Purkinje cell (primary cell): ENCODE measurements at places on chromosomes 1 and 21. TPM values are rescaled to one million over a fixed set of nuclear protein-coding genes. Genes with fewer than 3 reads are reported as not detected.

Gene ALPL
- 0.16 TPM in 1 of 2 replicates, not detected in the other for polyA plus RNA-seq

Gene SPRR2E
- not detected in 2 replicates for polyA plus RNA-seq

Gene LAMC2
- 0.09 and 0.84 TPM in 2 replicates for polyA plus RNA-seq

Gene AJAP1
- 7.4 TPM in 2 replicates for polyA plus RNA-seq

Gene CD1E
- polyA plus RNA-seq: not detected in 2 replicates

Gene POGK
- 20.9 and 25.9 TPM in 2 replicates for polyA plus RNA-seq

Gene TPRG1L
- 25.9 and 28.9 TPM in 2 replicates for polyA plus RNA-seq

Gene C1orf141
- polyA plus RNA-seq: not detected in 2 replicates

Gene PRAMEF26
- not detected in 2 replicates for polyA plus RNA-seq

Gene SERTAD4
- 1.9 and 2.0 TPM in 2 replicates for polyA plus RNA-seq

Gene KIF14
- polyA plus RNA-seq: 0.12 and 0.17 TPM in 2 replicates

Gene PCSK9
- 3.5 and 4.3 TPM in 2 replicates for polyA plus RNA-seq

Gene TSACC
- 3.0 and 3.1 TPM in 2 replicates for polyA plus RNA-seq

Gene S1PR1
- 24.9 and 36.8 TPM in 2 replicates for polyA plus RNA-seq

Gene MFSD2A
- 0.73 and 4.1 TPM in 2 replicates for polyA plus RNA-seq

Gene CTBS
- 4.1 and 7.0 TPM in 2 replicates for polyA plus RNA-seq

Gene SPRR1B
- polyA plus RNA-seq: not detected in 2 replicates

Gene SLC30A2
- not detected in 2 replicates for polyA plus RNA-seq

Gene KRTAP12-2
- not detected in 2 replicates for polyA plus RNA-seq

Gene HAPLN2
- not detected in 2 replicates for polyA plus RNA-seq

Gene RAP1GAP
- 6.6 and 9.3 TPM in 2 replicates for polyA plus RNA-seq

Gene ADORA3
- 0.49 TPM in 1 of 2 replicates, not detected in the other for polyA plus RNA-seq

Gene UTS2
- polyA plus RNA-seq: not detected in 2 replicates

Gene HSD3B2
- not detected in 2 replicates for polyA plus RNA-seq

Gene PDC
- polyA plus RNA-seq: 0.83 TPM in 1 of 2 replicates, not detected in the other

Gene ATP1A4
- not detected in 2 replicates for polyA plus RNA-seq

Gene RPS6KA1
- 0.10 and 0.42 TPM in 2 replicates for polyA plus RNA-seq

Gene TINAGL1
- not detected in 2 replicates for polyA plus RNA-seq

Gene SPATA6
- polyA plus RNA-seq: 3.8 and 5.1 TPM in 2 replicates

Gene KRTAP21-2
- polyA plus RNA-seq: not detected in 2 replicates

Gene KIF1B
- 24.2 and 29.1 TPM in 2 replicates for polyA plus RNA-seq

Gene PLEKHM2
- 0.75 and 3.6 TPM in 2 replicates for polyA plus RNA-seq

Gene TP53BP2
- 16.9 and 17.1 TPM in 2 replicates for polyA plus RNA-seq

Gene NIT1
- 35.5 and 38.5 TPM in 2 replicates for polyA plus RNA-seq

Gene LIN28A
- polyA plus RNA-seq: not detected in 2 replicates
